ENCODE measurements at places on chromosomes 3 and 15.

- no peak for DNase-seq
Observed at GRCh38 chr3:194508491-194509453, 22.0 kb upstream of the ATP13A3 start.

GRCh38 chr3:153864793-153865192 lies 256.4 kb upstream of the ARHGEF26 start:
- DNase-seq, result no peak

DNA sequence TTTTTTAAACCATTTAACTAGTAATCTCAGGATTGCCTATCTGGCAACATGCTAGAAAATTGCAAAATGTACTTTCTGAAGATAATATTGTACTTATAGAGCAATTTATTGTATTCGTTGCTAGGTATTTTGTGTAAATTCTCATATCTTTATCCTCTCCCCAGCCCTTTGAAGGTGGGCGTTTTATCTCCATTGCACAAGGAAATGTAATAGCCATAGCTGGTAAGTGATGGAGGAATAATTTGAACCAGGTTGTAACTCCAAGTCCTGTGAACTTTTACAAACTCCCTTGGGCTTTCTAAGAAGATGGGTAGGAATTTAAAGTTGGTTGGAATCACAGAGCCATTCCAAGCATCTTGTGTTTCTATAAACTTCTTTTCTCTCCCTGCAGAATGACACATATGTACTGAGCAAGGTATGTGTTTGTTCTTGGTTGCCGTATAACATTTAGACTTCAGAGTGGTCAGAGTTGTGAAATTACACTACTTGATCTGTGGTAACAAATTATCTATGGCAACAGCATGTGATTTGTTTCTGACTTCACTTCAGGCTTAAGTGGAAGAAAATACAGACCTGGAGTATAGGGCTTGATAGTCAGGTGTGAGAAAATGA lies 170.9 kb downstream of the AKAP13 start:
- no peak for DNase-seq

DNA sequence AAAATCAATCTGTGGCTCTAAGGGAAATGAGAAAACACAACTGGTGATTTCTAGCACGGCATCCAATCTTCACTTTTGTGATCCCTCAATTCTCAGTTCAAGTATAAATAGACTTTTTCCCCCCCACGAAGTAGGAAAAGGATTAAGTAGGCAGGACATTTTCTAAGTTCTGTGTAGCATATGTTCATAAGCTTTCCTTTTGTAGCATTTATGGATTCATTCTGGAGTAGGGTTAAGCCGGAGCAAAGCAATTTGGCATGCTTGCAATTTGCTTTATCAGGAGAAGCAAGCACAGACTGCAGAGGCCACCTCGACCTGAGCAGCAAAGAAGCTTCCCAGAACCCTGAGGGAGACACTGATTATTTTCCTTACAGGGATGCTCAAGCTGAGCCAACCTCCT lies 66.3 kb downstream of the FHIT start:
- no peak for DNase-seq

DNA sequence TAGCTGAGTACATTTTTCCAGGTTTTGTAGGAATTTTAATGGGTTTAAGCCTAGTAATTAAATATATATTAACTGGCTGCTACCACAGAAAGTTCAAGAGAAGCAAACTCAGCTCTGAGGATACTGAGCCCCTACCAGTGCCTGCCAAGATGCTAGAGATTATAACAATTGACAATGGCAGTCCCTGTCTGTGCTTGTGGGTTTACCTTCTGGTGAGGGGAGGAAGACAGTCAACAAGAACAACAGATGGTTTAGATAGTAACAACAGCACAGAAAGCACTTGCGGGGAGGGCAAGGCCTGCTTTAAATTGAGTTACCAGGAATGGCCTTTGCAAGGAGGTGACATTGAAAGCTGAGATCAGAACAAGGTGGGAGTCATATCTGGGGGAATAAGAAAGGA lies 56.6 kb upstream of the ARHGEF3 start:
- no peak for DNase-seq

Data from head of caudate nucleus (tissue), 42 donors.